Stimulated activated CD4-positive, alpha-beta T cell treated with anti-CD3 and anti-CD28 coated beads, Interleukin-2, amount 100 ng/mL, for 4 hours (primary cell): ENCODE measurements at places on chromosomes 16 and 17.

DNA sequence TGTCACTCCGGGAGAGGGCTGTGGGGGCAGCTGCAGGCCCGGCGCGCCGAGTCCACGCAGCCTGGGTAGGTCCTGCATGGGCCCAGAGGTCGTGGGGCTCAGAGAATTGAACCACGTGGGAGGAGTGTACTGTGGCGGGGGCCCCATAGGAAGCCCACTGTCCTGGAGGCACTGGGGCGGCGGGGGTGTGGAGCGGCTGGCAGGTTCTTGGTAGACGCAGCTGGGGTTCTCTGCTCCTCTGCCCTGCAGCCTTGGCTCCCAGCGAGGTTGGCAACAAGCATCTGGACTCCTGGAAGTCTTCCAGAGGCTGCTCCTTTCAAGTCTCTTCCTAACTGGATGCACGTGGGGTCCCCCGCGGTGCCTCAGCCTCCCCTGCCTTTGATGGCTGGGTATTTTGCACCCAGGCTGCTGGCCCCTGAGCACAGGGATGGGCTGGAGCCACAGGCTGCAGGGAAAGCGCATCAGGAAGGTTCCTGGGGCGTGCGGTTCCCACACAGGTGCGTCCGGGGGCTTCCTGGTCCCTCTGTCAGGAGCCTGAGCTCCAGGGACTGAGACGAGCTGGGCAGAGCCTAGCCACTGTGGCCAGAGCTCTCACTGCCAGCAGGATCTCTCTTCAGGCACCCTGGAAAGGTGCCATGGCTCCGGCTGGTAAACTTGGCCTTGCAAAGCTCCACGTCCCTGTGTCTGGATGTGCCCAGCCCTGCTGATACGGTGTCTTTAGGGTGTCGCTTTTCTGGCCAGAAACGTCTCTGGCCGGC, 9.3 kb downstream of the KCTD5 start:
- DNase-seq = no peak

- no peak for DNase-seq
Observed at GRCh38 chr17:65472666-65473309, 88.7 kb downstream of the AXIN2 start.

GRCh38 chr17:50853781-50854180, 12.4 kb downstream of the TOB1 start:
- no peak for DNase-seq

DNA sequence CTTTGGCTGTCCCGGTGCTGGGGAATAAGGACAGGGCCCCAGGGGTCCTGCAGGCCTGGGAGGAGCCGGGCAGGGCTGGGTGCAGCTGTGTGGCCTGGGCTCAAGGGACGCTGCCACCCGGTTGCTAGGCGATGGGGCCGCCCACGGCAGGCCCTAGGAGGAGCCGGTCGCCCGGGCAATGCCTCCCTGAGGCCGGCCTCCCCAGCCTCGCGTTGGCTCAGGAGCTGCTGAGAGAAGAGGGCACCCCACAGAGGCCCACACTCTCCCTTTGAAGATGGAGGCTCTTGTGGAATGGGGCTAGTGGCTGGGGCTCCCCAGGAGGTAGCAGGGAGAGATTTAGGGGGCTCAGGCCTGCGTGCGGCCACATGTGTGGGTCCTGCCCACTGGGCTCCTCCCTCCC, at the start of gene CIBAR2:
Gene CIBAR2 (minus strand): TSS at position 109 of the 400 bp plus-strand sequence. CDS start 120 bp downstream, outside the sequence.
- no peak for DNase-seq

DNA sequence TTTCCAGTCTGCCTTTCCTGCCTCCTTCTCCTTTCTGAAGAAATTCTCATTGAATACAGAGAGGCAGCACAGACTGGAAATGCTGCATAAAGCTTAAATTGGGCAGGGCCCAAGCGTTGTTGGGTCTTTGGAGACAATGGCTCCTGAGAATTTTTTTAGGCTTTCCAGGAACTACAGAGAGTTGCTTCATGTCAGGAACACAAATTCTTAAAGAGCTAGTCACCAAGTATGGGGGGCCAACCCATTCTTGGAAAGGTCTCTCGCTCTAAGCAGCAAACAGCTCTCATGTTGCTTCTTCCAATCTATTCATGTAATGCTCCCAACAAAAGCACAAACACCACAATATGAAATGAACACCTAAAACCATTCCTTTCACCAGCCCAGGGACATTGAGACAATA, 6.9 kb downstream of the HNF1B start:
- DNase-seq = no peak

- DNase-seq = no peak
Observed at GRCh38 chr16:52227851-52228250, 319.1 kb downstream of the TOX3 start.
